ENCODE measurements at places on chromosomes 12 and 14. TPM values are rescaled to one million over a fixed set of nuclear protein-coding genes. Genes with fewer than 3 reads are reported as not detected.

Gene ACAD10
- total RNA-seq: 13.4 TPM

Gene INSM2
- not detected for total RNA-seq

Gene RNASE3
- 2.2 TPM for total RNA-seq

Gene ADAM21
- total RNA-seq: not detected

Gene GNG2
- 180 TPM for total RNA-seq

Gene GYS2
- not detected for total RNA-seq

Gene BMAL2
- total RNA-seq: 1.6 TPM

Gene ALX1
- total RNA-seq: not detected

Gene NANOG
- not detected for total RNA-seq

Gene SLC25A29
- total RNA-seq: 9.2 TPM

Gene B4GALNT3
- 0.10 TPM for total RNA-seq

Gene RND1
- total RNA-seq: 6.2 TPM

Gene ING4
- total RNA-seq: 31.3 TPM

Gene KCNJ8
- total RNA-seq: not detected

Gene NELL2
- total RNA-seq: 208 TPM

Gene ESPL1
- 1.0 TPM for total RNA-seq
